Progenitor cell of endocrine pancreas (in vitro differentiated cells): ENCODE measurements at places on chromosomes 13 and 19. TPM values are rescaled to one million over a fixed set of nuclear protein-coding genes. Genes with fewer than 3 reads are reported as not detected.

DNA sequence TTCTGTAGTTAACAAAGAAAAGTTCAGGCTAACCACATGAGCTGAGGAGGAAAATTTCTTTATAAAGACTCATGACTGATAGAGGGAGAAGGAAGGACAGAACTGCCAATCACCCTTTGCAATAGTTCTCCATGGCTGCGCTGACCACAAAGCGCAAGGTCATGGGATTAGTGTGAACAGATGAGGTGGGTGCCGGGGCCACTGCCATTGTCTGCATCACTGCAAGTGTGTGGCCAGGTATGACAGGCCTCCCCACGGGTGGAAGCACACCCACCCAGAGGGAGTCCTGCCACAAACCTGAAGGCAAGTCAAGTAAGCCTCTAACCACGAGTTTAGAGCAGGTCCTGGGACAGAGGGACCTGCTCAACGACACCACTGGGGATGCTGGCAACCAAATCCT is 128.1 kb downstream of the TUBA3C start:
- DNase-seq = no peak

GRCh38 chr13:80695841-80696240 is 354.9 kb upstream of the SPRY2 start:
- no peak for DNase-seq

GRCh38 chr13:46961719-46962118 is 64.9 kb upstream of the HTR2A start:
- no peak for DNase-seq

DNA sequence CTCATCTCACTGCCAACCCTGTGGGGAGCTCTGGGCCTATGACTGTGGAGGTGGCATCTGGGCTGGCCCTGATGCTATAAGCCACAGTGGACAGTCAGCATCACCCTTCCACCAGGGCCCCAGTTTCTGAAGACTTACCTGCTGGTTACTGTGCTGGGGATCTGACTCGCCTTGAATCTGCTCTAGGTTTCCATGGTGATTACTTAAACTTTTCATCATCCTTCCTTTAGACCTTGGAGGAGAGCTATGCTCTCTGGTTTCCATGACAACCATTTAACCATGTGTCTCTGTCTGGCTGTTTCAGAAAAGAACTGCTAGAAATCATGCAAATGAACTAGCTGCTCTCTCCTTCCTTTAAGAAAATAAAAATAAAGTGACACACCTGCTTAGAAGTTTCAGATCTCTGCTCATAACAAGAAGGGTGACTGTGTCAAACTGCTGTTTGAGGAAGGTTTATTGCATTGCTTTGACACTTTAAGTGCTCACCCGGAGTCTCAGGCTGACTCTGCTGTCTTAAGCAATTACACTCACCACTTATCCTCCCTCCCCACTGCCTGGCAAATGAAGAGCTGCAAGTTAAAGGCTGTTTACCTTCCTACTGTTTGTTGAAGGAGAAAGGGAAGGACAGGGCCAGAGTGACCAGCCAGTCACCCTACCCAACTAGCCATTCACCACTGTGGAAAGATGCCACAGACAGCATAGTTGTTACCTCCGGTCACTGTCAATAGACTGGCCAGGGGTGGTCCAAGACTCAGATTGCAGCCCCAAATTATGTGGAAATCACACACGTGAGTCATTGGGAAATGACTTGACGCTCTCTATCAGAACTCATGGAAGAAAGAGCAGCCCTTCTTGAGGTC is 87.6 kb downstream of the HSPH1 start:
- DNase-seq = no peak

HIPK4 gene
- 0.11 TPM in 1 of 2 replicates, not detected in the other for total RNA-seq

P2RY11 gene
- 20.5 and 23.7 TPM in 2 replicates for total RNA-seq

ZNF430 gene
- 22.8 and 24.1 TPM in 2 replicates for total RNA-seq

UBE2L5 gene
- total RNA-seq = not detected in 2 replicates

ICAM3 gene
- total RNA-seq = 5.1 and 6.3 TPM in 2 replicates
